ENCODE measurements at places on chromosomes 1 and 21.

GRCh38 chr1:29682919-29683295 is 446.6 kb downstream of the PTPRU start:
- peak; percentile 20 for DNase-seq

DNA sequence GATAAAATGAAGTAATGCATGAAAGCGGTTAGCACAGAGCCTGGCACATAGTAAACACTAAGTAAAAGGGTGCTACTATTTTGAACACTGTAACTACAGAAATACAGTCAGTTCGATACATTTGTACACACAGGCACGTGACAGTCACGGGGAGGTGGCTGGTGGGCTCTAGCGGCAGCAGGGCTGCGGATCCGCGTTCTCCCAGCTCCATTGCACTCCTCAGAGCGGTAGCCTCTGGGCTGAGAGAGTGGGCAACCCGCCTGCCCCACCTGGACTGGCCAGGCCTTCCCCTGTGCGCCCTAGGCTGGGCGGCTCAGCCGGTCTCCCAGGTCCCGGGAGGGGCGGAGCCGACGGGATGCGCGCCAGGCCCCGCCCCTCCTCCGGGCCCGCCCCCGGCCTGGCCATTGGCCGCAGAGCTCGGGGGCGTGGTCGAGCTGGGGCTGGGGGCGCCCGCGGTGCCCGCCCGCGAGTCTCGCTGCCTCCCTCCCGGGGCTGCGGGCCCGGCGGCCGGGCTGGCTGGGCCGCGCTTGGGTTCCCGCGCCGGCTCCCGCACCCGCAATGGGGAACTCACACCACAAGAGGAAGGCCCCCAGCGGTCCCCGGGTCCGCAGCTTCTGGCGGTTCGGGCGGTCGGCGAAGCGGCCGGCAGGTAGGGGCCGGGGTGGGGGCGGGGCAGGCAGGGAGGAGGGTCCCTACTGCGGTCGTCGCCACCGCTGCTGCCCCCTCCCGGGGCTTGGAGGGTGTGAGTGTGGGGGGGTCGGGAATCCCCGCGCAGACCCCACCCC is 51.2 kb upstream of the SYNC start:
- DNase-seq = peak; percentile 41

DNA sequence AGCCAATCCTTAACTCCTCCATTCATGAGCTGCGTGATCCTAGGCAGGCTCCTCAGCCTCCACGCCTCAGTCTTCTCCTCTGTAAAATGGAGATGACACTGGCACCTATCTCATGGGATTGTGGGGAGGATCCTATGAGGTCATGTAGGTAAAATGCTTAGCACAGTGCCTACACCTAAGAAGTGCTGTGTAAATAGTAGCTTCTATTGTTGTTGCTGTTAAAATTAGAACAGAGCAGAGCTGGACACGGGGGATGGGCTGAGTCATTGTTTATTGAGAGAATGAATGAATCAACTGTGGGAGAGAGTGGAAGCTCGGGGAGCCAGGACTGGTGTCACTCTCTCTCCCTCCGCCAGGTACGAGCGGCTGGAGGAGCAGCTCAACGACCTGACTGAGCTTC is 43.0 kb downstream of the TMCC2 start:
- peak; percentile 50 for DNase-seq

DNA sequence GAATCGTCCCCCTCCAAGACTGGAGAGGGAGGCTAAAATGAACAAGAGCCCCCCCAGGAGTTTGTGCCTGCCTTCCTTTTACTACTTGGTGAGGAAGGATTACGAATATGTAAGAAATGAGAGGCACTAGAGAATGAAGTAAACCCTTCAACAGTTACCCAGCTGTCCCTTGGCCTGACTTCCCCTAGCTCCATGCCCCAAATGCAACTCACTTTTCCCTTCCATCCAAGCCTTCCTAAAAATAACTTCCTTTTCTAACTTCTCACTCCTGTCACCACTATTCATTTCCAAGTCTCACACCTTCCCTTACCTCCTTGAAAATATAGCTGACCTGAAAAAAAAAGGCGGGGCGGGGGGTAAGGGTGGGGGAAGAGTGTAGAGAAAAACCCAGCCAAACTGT is 96.6 kb upstream of the HNRNPU start:
- DNase-seq = no peak

- no peak for DNase-seq
Measured at GRCh38 chr1:26191739-26192138, 1.3 kb downstream of the CATSPER4 start.

- DNase-seq = no peak
Measured at GRCh38 chr1:6950001-6950765, 164.9 kb downstream of the CAMTA1 start.

DNA sequence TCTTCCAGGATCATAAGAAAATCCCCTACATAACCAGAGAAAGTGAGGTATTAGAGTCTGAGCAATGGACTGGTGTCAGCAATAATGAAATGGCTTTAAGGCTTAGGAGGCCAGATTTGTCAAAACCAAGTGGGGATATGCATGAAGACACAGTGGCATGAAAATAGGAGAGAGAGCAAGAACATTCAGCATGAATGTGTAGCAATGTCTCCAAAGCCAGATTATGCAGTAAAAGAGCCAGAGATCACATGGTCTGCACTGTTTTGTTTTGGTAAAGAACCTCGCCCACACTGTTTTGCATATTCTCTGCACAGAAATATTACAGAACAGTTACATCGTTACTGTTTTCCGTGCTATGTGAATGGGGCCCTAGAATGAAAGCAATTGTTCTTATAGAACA is 589.4 kb downstream of the PLPP3 start:
- no peak for DNase-seq

- no peak for DNase-seq
Measured at GRCh38 chr1:210445931-210446330, 117.2 kb downstream of the HHAT start.
